GM06990 (cell line): ENCODE measurements at places on chromosomes 13 and 19.

- DNase-seq = no peak
Measured at GRCh38 chr13:102018716-102019115, 383.1 kb downstream of the FGF14 start.

DNA sequence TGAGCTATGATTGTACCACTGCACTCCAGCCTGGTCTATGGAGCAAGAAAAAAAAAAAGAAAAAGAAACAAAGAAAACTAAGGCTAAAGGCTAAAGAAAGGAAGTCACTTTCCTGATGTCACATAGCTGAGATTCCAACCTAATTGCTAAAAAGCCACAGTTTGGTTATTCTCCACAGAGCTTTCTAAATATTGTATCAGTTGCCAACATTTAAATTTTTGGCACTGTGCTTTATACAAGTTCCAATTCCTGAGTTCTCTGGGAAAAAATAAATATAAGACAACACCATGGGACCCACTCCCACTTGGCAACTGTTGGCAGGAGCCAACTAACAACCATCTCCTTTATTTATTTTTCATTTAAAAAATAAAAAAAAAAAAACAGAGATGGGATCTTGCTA, 11.2 kb upstream of the LYPD3 start:
- no peak for DNase-seq

- no peak for DNase-seq
Measured at GRCh38 chr13:69999875-70000274, 107.8 kb upstream of the ATXN8OS start.

DNA sequence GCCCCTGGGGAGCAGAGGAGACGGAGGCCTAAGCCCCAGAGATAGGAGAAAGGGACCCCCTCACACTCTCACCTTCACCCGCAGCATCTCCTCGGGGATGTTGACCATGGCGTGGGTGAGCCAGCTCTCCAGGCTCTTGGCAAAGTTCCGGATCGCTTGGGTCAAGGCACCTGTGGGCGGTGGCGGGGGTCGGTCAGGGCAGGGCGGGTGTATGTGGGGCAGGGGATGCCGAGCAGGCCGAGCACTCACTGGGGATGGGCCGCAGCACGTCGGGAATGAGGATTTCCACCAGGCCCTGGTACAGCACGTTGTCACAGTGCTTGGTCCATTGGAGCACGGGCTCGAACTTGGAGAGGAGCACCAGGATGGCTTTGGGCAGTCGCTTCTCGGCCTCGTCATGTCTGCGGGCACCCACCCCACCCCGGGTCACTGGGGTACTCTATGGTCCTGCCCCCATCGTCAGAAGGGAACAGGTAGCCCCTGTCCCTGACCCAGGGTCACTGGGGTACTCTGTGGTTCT, 13.1 kb downstream of the DCAF15 start:
- no peak for DNase-seq

DNA sequence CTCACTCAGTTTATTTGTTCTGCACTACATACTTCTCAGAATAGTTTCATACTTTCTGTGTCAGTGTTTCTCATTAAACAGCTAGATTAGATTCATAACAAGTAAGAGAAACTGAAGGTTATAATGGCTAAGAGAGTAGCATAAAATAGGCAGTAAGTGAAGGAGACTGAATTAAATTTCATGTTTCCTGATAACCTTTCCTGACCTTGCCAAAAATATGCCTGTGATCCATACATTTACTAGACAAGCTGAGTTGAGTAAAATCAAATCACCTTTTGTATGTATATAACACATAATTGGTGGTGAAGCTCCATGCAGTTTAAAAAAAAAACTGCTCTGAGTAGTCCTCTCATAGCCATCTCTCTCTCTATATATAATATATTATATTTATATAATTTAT, 545.3 kb upstream of the PCDH20 start:
- DNase-seq = no peak

DNA sequence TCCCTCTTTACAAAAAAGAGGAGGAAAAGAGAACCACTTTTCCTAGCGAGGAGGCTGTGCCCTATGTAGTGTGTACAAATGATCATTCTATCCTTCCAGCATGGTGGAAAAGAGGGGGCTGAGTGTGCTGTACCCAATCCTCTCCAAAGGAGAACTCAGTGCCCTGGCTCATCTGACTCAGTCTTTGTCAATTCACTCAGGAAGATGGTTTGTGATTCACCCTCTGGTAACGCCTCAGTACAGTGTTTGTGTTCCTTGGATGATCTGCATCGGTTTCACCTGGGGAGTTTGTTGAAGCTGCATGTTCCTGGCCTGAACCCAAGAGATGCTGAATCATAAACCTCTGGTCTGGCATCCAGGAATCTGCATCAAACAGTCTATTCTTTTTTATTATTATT, 18.3 kb upstream of the ENOX1 start:
- no peak for DNase-seq

DNA sequence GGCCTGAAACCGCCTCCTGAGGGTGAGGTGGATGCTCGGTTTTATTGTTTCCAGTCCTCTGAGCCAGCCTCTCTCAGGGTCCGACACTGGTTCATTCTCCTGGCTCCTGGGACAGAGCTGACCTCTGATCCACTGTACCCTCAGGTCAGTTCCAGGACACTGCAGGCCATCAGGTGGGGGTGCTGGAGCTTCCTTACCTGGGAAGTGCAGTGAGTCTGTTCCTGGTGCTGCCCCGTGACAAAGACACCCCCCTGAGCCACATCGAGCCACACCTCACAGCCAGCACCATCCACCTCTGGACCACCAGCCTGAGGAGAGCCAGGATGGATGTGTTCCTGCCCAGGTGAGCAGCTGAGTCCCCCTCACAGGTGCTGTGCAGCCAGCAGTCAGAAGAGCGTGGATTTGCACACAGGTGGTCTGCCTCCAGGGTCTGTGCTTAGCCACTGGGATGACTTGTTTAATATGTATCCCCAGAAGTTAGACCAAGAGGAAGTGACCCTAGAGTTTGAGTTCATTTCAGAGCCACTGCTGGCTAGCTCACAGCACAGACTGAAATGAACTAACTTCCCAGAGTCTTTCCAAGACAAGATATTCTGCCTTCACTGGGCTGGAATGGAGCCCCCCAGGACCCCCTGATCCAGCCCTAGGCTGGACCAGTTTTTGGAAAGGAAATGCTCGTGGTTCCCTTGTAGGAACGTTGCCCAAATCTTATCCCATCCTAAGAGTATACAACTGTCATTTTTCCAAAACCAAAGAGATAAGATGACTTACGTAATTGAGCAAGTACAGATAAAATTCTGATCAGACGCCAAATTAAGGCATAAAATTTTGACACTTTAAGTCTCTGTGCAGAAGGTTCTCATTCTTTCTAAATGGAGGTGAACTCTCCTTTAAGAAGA, 8.8 kb downstream of the SERPINE3 start:
- DNase-seq = no peak

DNA sequence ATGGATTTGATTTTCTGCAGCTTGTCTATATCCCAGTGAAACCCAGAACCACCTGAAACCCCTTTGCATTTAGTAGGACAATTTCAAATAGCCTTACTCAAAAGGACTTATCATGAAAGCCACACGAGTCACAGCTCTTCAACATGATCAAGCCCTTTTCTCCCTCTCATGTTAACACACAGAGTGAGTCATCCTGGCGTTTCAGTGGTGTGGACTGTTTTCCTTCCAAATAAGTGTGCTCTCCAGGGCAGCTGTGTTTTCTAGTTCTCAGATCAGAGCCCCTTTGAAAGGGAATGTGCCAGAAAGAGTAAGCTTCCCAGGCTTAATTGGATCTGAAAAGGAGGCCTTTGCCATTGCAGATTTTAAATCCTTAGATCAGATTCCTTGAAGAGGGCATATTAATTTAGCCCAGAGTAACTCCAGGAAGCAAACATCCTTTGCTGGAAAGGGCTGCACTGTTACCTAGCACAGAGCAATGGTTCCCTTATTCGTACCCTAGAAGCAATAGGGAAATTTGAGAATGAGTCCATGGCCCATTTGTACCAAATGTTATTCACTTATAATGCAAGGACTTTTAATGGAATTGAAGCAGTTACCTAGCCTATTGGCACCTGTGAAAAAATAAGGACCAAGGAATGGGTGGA, 51.3 kb downstream of the ERICH6B start:
- no peak for DNase-seq

- DNase-seq = no peak
Measured at GRCh38 chr13:109874484-109875454, 88.4 kb upstream of the IRS2 start.

DNA sequence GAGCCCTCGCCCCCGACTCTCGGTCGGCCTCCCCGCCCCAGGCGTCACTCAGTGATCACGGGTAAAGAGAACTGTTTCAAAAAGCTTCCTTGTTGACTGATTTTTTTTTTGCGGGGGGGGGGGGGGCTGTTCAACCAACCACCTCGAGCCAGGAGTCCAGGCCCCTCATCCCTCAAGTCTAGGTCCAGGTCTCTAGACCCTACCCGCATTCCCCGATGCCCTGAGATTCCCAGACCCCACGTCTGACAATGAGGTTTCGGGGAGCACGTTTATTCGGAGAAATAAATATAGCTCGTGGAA, 4.3 kb downstream of the HRC start:
- no peak for DNase-seq

DNA sequence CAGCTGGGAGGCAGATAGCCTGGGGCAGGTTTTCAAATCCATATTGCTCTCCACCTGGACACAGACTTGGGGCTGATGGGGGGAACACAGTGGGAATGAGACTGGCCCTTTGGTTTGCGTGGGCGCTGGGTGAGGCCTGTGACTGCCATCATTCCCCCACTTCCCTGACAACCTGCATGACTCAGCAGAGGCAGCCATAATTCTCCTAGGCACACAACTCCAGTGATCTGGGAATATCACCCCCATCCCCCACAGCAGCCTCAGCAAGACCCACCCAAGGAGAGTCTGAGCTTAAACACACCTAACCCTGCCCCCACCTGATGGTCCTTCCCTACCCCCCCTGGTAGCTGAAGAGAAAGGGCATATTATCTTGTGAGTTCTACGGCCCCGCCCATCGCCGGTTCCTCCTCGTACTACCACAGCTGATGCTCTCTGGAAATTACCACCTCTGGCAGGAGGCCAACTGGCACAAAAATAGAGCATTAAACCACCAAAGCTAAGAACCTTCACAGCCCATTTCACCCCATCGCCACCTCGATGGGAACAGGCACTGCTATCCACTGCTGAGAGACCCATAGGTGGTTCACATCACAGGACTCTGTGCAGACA, 71.0 kb downstream of the RNF17 start:
- DNase-seq = no peak

DNA sequence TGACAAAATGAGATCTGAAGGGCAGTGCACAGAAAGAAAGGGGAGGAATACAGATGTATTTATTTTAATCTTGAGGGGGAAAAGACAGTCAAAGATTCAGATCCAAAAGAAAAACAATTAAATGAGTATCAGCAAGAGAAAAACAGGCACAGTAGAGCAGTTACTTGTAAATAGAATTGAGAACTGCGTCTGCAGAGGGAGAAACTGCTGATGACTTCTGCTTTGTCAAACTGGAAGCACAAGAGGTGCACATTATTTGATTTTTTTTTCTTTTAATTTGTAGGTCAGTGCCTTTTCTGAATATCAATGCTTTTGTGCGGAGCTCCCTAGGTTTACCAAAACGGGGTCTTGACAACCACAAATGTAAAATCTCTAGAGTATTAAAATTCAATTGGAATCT, 37.3 kb downstream of the EFNB2 start:
- DNase-seq = no peak

- DNase-seq = no peak
Measured at GRCh38 chr13:73428706-73429105, 369.9 kb downstream of the KLF5 start.

GRCh38 chr19:34320277-34320676, 44.7 kb upstream of the GPI start:
- no peak for DNase-seq

- DNase-seq = no peak
Measured at GRCh38 chr19:539429-540030, 4.3 kb upstream of the GZMM start.

GRCh38 chr13:79612604-79613003, 131.6 kb downstream of the NDFIP2 start:
- DNase-seq = no peak

GRCh38 chr13:100535426-100536135, 53.0 kb downstream of the GGACT start:
- DNase-seq = no peak

DNA sequence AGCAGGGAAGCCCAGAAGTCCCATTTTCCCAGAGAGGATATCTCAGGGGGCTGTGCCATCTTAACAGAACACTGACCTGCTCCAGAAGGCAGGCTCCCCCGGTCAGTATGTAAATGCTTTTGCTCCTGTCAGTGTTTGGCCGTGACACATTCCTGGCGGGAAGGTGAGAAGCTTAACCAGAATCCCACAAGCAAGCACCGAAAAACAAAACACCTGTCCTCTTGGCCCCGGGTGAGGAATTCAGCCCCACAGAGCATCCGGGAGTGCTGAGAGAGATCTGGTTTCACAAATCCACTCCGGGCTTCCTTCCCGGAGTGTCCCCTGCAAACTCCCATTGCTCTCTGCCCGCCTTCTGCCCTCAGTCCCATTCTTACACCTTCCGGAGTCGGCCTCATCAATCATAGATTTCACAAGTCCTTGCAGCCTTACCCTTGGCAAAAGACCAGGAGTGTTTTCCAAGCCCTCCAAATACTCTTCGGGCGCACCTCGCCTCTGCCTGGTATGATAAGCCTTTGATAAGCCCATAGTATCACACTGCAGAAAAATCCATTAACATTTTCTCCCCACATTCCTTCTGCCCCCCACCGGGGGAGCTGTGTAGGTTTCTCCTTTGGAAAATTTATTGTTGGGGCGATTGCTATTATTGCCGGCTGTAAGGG, 12.2 kb downstream of the TPM4 start:
- DNase-seq = no peak

- DNase-seq = no peak
Measured at GRCh38 chr19:6604906-6605305, 14.0 kb upstream of the CD70 start.

DNA sequence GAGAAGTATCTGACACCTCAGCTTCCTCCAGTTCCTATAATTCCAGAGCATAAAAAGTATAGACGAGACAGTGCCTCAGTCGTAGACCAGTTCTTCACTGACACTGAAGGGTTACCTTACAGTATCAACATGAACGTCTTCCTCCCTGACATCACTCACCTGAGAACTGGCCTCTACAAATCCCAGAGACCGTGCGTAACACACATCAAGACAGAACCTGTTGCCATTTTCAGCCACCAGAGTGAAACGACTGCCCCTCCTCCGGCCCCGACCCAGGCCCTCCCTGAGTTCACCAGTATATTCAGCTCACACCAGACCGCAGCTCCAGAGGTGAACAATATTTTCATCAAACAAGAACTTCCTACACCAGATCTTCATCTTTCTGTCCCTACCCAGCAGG, 3.1 kb downstream of the KLF5 start:
- DNase-seq = no peak

DNA sequence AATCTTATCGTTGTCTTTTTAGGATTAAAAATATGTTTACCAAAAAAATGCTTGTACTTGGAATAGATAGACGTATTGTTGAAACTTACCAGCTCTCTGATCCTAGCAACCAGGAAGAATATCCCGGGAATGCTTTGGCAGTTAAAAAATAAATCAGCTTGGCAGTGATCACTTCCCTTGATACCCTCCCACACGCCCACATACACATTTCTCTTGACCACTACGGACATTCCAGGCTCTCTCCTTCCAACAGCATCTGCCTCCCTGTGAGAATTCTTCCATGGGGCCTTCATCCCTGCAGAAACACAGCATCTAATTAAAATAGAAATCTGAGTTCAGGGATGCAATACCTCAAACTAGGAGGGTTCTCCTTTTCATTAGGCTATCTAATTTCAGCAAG, 57.9 kb downstream of the THSD1 start:
- DNase-seq = no peak
